ENCODE measurements at places on chromosomes 11 and 22.

- DNase-seq = no peak
Observed at GRCh38 chr11:68872216-68873003, 30.7 kb upstream of the CPT1A start.

DNA sequence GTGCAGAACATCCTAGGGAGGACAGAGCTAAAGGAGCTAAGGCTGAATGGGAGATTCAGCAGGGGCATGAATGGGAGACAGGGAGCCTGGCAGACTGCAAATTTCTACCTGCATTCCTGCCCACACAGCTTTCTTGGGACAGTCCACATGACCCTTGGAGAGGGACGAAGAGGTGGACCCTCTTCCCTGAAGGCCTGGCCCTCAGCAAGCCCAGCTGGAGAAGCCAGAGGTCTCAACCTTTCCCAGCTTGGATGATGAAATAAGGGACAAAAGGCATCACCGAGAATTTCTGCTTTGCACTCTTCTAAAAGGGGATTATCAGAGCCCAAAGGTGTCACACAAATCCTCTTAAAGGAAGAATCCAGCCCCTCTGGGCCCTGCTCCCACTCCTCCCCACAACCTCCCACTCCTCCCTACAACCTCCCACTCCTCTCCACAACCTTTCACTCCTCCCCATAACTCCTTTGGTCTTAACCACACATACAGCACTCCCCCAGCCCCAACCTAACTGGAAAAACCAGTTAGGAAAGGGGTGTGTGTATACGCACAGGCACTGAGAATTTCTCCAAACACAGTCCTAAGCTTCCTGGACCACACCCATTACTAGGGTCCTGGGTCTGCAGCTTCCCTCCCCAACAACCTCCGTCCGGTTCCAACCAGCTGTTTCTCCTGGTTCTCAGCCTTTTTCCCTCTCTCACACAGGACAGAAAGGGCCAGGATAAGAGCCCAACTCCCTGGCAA is 38.4 kb downstream of the RPL27A start:
- DNase-seq = no peak

- no peak for DNase-seq
Observed at GRCh38 chr22:36199001-36199551, 2.5 kb downstream of the APOL4 start.

DNA sequence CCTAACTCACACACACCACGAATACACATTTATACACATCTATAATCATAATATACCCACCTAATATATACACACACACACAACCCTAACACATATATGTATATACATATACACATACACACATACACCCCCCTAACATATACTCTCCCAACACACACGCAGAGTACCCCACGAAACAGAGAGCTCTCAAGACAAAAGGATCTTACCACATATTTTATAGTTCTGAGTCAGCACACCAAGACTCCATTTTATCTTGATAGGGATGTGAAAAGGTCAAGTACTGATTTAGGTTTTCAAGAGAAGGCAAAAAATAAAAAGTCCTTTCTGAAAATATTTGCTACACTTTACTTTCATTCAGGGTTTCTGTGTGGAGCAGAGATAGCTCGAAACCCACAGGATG is 1207.2 kb downstream of the LRRC4C start:
- DNase-seq = no peak

DNA sequence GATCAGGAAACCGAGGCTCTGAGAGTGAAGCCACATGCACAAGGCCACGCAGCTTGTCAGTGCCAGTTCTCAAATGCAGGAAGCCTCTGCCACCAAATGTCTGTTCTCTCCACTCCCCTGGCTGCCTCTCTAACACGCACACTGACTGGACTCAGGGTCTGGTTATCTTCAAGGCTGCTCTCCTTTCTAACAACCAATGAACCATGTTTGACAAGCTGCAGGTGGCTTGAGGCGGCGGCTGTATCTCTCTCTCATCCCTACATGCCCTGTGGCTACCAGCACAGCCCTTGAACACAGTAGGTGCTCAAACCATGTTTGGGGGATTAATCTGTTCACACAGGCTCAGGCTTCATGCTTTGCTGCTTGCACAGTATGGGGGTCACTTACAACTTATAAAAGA is 23.7 kb downstream of the MFNG start:
- no peak for DNase-seq

- DNase-seq = no peak
Observed at GRCh38 chr11:117961896-117962295, 24.3 kb upstream of the IL10RA start.

DNA sequence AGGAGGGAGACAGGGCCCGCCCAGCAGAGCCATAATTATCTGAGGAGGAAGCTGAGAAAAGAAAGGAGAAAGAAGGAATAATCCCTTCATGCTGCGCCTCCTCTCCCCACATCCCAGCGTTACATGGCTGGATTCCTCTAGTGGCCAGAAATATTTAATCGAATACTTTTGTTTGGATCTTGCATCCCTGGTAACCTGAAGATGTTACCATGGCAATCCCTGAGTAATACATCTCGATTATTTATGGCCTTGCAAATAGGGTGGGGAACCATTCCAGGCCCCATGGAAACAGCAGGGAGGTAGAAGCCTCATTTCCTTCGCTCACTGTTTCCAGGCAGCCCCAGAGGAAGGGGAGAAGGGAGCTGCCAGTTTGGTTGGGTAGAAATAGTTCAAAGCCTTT is 357.7 kb downstream of the BUD13 start:
- DNase-seq = no peak

DNA sequence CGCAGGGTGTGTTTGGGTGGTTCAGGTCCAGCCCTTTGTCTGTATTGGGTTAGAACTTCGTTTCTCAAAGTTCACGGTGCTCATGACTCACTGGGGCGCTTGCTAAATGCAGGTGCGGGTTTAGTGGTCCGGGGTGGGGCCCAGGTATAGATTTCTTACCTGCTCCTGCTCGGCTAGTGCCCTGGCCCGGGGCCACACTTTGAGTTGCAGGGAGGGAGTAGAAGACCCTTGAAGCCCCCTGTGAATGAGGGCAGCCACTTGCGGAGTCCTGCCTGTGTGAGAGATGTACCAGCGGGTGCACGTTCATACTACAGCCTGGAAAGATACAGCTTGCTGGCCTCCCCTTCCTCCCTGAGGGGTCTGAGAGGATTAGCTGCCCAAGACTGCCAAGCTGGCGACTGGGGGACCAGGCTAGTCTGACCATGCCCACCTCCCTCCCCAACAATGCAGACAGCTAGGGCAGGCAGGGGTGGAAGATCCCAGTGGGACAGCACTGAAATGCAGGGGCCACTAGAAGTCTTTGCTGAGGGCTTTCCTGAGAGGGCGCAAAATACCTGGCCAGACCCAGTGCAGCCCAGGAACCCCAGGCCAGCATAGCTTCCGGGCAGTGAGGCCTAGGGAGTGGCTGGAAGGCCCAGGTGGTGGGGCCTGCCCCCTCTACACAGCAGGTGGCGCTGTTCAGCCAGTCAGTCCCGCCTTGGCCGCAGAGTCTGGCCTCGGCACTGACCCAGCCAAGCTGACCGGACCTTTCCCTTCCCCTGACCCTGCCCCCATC is 5.1 kb upstream of the MYRF start:
- DNase-seq = peak; percentile 58

DNA sequence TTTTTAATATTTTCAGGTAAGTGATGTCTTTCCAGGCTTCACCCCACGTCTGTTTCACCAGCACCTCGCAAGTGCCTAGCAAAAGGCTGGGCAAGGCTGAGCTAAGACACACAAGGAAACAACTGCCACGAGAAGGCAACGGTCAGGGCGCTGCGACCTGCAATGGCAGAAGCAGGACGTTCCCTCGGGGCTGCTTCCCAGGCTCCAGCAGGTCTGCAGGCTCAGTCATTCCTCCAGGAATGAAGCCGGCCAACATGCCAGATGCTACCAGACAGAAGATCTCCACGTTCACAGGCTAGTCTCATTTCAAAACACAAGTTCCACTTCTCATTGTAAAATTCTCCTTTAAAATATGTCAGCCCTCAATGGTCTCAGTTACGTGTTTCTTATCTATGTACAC is 45.5 kb downstream of the CELSR1 start:
- DNase-seq = no peak

DNA sequence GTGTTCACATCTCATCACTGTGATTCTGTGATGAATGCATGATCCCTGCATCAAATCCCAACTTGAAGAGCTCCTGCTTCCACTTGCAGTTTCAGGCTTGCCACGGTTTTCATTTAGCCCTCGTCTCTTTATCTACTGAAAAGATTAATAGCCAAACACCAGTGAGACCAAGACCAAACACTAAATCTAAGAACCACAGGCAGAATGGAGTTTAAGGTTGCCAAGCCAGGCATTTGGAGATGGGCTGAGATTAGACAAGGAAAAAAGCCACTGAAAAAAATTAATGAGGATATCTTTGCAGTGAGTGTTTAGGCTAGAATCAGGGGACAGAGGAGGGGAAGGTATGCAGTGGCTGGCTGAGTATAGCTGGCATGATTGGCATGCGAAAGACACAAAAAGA is 227.2 kb upstream of the BLID start:
- no peak for DNase-seq

DNA sequence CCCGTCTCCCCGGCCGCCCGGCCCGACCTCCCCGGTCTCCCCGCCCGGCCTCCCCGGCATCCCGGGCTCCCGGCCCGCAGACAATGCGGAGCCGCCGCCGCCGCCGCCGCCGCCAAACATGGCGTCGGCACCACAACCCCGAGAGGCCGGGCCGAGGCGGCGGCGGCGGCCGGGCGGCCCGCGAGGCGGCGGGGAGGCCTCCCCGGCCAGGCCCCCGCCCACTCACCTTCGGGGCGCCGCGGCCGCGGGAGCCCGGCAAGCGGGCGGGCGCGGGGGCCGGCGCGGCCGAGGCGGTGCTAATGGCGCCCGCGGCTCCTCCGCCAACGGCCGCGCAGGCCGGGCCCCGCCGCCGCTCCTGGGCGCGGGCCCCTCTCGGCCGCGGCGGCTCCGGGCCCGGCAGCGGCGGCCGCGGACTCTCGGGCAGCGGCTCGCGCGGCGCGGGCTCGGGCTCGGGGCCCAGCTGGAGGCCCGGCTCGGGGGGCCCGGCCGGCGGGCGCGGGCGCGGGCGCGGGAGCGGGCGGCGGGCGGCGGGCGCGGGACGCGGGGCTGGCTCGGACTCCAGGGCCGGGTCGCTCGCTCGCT is 311 bp downstream of the BRD1 start:
- DNase-seq = peak; percentile 28

DNA sequence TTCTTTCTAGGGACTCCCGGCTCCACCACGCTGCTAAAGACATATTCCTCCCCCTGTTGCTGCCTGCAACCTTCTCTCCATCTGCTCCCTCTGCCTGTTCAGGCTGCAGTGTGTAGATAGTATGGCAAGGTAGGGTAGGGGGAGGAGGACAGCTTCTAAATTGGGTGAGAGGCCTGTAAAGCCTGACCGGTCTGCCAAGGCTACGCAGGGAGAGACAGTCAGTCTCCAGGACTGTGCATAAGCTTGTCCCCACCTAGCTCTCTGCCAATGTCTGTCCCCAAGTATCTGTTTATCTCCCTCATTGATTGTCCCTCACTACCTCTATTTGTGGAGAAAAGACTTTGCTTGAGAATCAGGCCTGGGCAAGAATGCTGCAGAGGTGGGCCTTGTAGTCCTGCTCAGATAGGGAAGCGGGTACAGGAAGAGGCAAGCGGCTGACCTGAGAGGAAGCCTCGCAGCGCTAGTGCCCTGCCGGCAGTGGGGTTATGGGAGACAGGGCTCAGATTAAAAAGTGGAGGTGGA is 871 bp upstream of the SEZ6L start:
- no peak for DNase-seq

DNA sequence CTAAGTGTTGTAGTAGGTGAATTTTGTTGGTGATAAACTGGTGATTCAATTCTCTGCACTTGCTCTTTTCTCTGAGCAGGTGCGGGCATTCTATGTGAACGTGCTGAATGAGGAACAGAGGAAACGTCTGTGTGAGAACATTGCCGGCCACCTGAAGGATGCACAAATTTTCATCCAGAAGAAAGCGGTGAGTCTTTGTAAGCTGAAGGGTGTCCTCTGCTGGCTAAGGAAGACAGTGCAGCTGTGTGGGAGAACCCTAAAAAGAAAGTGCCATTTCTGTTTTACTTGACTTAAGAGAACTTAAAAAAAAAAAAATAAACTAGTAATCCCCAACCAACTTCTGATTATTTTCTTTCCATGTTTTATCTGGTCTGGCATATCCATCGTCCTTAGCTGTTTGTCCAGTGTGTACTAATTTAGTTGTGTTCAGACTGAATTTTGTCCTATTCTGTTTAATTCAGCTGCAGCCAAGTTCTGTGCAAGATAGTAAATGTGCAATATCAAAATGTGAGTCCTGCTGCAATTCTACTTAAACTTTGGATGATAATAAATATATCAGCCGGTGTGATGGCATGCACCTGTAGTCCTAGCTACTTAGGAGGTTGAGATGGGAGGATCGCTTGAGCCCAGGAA is 29.6 kb downstream of the CAT start:
- DNase-seq = peak; percentile 64

- DNase-seq = no peak
Observed at GRCh38 chr11:62603072-62603408, 1.4 kb upstream of the MTA2 start.

DNA sequence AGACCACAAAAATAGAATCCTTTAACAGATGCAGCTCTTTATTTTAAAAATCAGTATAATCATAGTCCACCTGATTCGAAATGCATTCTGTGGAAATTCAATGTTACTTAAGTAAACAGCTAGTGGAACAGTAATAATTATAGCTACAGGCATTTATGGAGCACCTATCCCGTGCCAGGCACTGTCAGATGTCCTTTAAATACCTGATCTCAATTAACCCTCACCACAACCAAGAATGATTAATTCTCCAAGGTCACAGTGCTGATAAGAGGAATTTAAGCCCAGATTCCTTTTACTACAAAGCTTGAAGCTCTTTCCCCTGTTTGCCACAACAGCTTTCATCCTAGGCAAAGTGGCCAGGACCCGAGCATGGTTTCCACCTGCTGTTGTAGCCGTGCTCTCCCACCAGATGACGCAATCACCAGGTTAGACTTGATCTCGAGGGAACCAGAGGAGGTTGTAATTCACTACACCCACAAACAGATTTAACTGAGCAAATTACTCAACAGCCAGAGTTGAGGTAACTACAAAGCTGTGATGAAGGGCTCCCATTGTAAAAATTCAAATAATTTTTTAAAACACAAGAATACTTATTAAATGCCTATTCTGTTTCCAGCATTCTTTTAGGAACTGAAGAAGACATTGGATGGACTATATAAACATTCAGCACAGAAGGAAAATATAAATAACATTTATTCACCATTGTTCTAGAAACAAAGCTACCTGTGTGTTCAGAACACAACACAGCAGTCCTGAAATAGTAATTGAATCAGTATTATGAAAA is 10.3 kb downstream of the PRDM10 start:
- DNase-seq = peak; percentile 58

DNA sequence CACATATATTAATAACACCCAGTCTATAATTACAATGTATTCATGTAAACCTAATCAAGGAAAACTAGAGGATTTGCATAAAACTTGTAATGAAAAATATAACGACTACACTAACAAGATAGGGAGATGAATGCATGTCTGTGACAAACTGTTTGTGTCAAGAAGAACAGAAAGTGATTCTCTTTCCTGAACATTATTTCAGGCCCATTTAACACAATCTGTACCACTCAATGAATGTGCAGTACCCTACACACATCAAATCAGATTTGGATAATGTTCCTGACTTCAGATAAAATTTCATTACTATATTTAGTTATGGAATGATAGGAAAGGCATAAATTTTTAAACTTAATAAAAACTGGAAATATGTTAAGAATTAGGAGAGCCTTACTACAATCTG is 93.1 kb downstream of the CADM1 start:
- no peak for DNase-seq

All from activated CD4-positive, alpha-beta T cell treated with anti-CD3 and anti-CD28 coated beads for 48 hours (primary cell).